ENCODE measurements at places on chromosomes 3 and 15.

- no peak for DNase-seq
These were observed 172.4 kb upstream of the SLC2A2 start for GRCh38 chr3:171198781-171199472.

GRCh38 chr15:49989498-49989897, 129.5 kb downstream of the ATP8B4 start:
- DNase-seq = no peak

GRCh38 chr15:64386291-64386690, 1.3 kb upstream of the TRIP4 start:
- no peak for DNase-seq

DNA sequence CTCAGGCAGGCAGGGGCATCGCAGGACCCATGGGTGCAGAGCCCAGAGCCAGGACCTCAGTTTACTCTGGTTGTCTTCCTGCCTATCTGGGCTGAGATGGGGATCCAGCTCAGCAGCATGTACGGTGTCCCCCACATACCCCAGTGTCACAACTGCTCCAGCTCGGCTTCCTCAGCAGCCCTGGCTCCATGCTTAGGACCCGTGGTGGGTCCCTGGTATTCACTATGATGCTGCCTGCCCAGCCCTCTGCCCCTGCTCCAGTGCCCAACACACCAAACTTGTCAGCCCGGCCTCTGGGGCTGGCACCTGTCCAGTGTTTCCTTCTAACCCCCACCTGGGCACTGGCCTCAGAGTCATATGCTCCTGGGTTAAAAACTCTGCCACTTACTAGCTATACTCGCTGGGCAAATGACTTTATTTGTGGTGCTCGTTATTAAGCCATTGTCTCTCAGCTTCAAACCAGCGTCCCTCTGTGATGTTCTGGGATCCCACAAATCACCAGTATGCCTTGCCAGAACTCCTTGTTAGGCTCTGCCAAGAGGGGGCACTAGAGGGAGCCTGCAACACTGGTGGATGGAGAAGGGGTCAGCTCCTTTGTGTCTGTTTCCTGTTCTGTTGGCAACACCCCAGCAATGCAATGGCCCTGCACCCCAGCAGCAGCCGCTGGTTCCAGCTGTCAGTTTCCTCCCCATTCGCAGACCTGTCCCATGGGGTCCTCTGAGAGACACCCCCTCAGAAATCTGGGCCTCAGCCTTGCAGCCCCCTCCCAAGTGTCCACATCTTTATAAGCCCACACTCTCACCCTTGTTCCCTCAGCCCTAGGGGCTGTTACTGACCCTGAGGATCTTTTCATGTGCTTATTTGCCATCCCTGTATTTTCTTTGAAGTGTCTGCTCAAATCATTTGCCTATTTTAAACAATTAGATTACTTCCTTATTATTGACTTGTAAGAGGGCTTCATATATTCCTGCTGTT, 24.1 kb upstream of the MRPS22 start:
- DNase-seq = no peak

GRCh38 chr3:194154346-194154745, 18.4 kb downstream of the HES1 start:
- no peak for DNase-seq

GRCh38 chr3:168051531-168052471, 43.9 kb downstream of the GOLIM4 start:
- no peak for DNase-seq

- no peak for DNase-seq
These were observed 148.6 kb downstream of the SUCNR1 start for GRCh38 chr3:152021951-152022461.

DNA sequence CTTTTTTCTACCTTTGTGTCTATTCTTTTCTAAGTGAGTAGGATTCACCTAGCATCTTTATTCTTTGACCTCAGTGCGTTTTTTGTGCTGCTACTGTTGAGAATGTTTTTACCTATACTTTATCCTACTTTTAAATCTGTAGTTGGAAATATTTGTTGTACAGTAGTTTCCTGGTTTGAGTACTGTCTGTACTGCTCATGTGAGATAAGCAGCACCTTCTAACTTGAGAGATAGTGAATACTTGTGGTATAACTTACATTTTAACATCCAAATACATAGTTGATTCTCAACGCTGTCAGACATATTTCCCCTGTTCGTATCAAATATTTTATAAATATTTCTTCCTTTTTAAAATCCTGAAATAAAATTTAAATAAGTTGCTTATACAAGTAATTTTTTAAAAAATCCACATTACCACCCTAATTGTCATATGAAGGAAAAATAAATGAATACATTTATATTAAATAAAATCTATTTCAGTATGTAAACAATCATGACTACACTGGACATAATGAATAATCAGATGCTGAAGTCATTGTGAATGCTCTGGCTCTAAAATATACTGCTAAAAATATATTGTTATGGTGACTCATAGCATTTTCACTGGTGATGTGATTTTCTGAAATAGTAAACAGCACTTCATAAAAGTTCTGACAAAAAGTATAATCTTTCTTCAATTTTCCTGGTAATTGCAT, 17.4 kb downstream of the ATP11B start:
- DNase-seq = no peak

DNA sequence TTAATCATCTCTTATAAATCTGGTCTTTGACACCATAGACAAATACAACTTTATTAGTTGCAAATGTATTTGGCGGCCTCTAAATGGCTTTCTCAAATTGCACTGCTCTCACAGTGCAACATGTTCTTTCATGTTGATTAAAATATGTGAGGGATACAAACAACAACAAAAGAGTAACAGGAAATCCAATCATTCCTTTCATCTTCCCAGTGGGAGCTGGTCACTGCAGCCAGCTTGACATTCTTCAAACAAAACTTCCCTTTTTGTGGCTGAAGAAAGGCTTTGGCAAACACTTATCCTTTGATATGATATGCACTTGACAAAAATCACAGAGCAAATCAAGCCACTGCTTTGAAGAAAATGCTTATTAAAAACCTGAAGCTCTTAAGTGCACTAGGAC, 973.6 kb downstream of the EPHA3 start:
- DNase-seq = no peak

DNA sequence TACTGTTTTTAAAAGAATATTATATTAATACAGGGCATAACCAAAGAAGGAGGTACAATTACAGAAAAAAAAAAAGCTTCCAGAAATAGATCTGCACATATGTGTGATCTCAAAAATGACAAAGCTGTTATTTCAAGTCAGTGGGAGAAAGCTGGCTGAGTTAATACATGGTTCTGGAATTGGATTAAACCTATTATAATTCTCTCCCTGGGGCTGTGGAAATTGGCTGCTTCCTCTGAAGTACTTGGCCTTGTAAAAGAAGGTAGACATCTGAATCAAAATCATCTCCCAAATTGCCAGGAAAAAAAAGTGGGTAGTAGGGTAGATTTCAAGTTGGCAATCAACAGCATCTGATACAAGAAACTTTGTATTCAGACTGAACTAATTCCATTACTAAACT, 723.9 kb upstream of the ALCAM start:
- DNase-seq = no peak

- DNase-seq = no peak
These were observed 11.6 kb downstream of the MYL3 start for GRCh38 chr3:46851364-46852333.

- DNase-seq = no peak
These were observed 821.0 kb downstream of the FHIT start for GRCh38 chr3:60430205-60430604.

- DNase-seq = no peak
These were observed 145.4 kb downstream of the RAB11A start for GRCh38 chr15:66014635-66015182.

DNA sequence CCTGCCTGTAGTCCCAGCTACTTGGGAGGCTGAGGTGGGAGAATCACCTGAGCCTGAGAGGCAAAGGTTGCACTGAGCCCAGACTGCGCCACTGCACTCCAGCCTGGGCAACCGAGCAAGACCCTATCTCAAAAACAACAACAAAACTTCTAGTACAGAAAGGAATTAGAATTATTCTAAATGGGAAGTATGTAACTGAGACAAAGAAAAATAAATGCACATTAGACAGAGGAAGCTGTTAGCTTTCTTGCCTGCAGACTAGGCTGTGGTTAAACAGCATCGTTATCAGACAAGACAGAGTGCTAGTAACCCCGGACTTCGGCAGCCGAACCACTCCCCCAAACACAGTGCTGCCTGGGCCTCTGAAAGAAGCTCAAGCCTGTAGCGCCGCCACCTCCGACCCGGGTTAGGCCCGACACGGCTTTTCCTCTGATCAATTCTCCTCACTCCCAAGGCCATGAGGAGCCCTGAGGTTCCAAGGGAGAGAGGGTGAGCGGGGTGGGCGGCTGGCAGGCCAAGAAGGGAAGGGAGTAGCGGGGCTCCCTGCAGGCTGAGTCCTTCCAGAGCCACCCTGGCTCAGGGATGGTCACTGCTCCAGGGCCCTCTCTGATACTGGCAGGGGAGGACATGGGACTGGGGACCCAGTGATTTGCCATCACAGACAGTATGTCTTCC, 44.8 kb upstream of the MUC4 start:
- no peak for DNase-seq

GRCh38 chr3:51969841-51970240, 2.6 kb upstream of the PCBP4 start:
- DNase-seq = no peak

- no peak for DNase-seq
These were observed 2.7 kb downstream of the BOC start for GRCh38 chr3:113213896-113214587.

DNA sequence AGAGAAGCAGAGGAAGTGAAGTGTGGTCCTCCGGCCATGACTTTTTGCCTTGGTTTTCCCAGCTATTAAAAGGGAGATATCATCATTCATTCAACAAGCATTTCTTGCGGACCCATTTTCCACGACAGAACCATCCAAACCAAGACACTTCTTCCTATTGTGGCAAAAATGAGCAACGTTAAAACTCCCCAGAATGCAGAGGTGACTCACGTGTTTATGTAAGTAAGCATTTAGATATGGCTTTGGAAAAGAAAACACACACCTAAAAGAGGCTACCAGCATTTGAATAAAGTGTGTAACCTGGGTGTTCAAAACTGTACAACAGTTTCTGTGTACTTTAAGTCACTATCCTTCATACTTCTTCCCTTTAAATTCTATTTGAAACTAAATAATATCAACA, 181.3 kb downstream of the RORA start:
- no peak for DNase-seq

GRCh38 chr3:138946663-138947494, at the start of the genes FOXL2 and FOXL2NB:
FOXL2 (minus strand) TSS chr3:138947137; CDS start chr3:138946722, 415 bp downstream.
FOXL2NB (plus strand) TSS chr3:138947217; CDS start chr3:138947365, 148 bp downstream.
- DNase-seq = no peak

DNA sequence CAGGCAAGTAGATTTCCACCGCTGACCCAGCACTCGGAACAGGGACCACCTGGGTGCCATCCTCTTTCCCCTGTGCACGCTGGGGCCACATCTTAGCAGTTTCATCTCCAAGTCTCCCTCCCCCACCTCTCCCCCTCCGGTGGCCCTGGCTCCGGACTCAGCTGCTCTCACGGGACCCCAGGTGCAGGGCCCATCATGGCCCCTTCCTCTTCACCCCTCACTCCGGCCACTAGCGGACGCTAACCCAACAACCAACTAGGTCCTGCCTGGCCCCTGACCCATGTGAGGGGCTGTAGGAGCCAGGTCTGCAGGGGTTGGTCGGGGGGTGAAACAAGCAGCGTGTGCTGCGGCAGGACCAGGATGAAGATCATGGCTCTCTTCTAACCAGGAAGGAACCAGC, 31.3 kb upstream of the IQSEC1 start:
- no peak for DNase-seq
